Activated CD4-positive, alpha-beta T cell treated with anti-CD3 and anti-CD28 coated beads for 36 hours (primary cell): ENCODE measurements at places on chromosomes 13 and 19. TPM values are rescaled to one million over a fixed set of nuclear protein-coding genes. Genes with fewer than 3 reads are reported as not detected.

Gene ZNF616
- 13.9 TPM for total RNA-seq

Gene GTF2F1
- 60.9 TPM for total RNA-seq

Gene LILRA1
- not detected for total RNA-seq

Gene ZNF737
- total RNA-seq, result 16.4 TPM

Gene MTUS2
- total RNA-seq, result 0.05 TPM

Gene RNF225
- 0.25 TPM for total RNA-seq

Gene NLRP5
- total RNA-seq, result not detected
